ENCODE measurements at places on chromosomes 1 and 21. TPM values are rescaled to one million over a fixed set of nuclear protein-coding genes. Genes with fewer than 3 reads are reported as not detected.

GRCh38 chr1:75528001-75528400 lies 82.9 kb downstream of the SLC44A5 start:
- DNase-seq: no peak

HTR6 gene
- total RNA-seq: 2.2 TPM

- no peak for DNase-seq
These were observed 122.6 kb downstream of the CAMTA1 start for GRCh38 chr1:6907676-6908434.

TAS1R3 gene
- 3.3 TPM for total RNA-seq

C21orf58 gene
- 2.0 TPM for total RNA-seq

- no peak for DNase-seq
These were observed 52.7 kb upstream of the PLA2G4A start for GRCh38 chr1:186775881-186776560.

OR2L8 gene
- total RNA-seq: 0.55 TPM

GRCh38 chr1:46717654-46718053 lies 1.3 kb downstream of the EFCAB14 start:
- DNase-seq: no peak

- DNase-seq: no peak
These were observed 139.9 kb downstream of the PROX1 start for GRCh38 chr1:214127705-214128104.

HEYL gene
- not detected for total RNA-seq

GRCh38 chr21:29436650-29437049 lies 137.9 kb downstream of the BACH1 start:
- no peak for DNase-seq

- no peak for DNase-seq
These were observed 177.3 kb downstream of the CACNA1E start for GRCh38 chr1:181660621-181661020.

VHLL gene
- not detected for total RNA-seq

DNA sequence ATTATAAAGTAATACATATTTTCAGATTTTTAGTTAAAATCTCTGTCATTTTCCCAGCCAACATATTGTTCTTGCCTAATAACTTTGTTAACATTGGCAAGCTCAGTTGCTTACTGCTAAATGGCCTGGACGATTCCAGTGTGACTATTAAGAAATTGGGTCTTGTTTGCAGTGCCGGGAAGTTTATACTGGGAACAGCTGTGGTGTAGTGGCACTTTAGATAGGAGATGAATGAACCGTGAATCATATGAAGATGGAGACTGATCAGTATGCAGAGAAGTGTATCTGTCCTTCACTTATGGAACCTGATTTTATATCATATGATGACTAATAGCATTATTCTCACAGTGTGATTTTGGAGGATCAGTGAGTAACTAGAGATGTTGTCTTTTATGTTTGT lies 3.3 kb downstream of the CHRM3 start:
- no peak for DNase-seq

- no peak for DNase-seq
These were observed 58.5 kb upstream of the LRRC8D start for GRCh38 chr1:89762386-89762778.

DNA sequence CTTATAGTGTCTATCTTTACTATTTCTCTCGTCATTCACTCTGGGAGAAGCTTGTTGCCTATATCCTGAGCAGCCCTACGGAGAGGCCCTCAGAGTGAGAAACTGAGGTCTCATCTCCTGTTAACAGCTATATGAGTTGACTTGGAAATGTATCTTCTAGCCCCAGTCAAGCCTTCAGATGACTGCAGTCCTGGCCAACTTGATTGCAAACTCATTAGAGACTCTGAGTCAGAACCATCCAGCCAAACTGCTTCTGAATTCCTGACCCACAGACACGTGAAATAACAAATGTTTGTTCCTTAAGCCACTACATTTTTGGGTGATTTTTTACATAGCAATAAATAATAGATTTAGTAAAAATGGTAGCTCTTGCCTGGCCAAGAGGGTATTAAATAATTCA lies 3.9 kb upstream of the ZBED6 start:
- no peak for DNase-seq

GRCh38 chr1:10046356-10047085 lies 13.8 kb downstream of the UBE4B start:
- no peak for DNase-seq

- no peak for DNase-seq
These were observed 47.6 kb upstream of the RGS1 start for GRCh38 chr1:192527950-192528349.

DNA sequence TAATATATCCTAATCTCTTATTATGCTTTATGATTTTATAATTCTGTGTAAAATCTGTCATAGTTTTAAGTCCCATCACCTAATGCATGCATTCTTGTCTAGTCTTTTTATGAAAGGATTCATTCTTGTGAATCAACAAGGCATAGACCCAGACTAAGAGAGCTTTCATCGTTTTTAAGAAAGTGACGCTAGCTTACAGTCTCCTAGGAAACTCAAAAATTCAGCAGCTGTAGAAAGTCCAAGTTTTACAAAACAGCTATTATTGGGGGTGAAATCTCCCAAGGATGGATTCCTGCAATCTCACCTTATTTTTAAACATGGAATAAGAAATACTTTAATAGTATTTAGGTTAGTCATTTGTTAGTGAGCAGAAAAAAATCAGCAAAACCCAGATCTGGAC lies 104.7 kb downstream of the NCAM2 start:
- DNase-seq: no peak

GRCh38 chr1:51976846-51977602 lies 13.5 kb downstream of the RAB3B start:
- no peak for DNase-seq

- DNase-seq: no peak
These were observed 232.1 kb upstream of the KAZN start for GRCh38 chr1:14366091-14367018.

- no peak for DNase-seq
These were observed 127.2 kb downstream of the IGSF21 start for GRCh38 chr1:18234790-18235242.

GRCh38 chr1:180521474-180522212 lies 19.3 kb upstream of the ACBD6 start:
- DNase-seq: no peak

- DNase-seq: no peak
These were observed 174.2 kb downstream of the TNR start for GRCh38 chr1:175569117-175569743.

DNA sequence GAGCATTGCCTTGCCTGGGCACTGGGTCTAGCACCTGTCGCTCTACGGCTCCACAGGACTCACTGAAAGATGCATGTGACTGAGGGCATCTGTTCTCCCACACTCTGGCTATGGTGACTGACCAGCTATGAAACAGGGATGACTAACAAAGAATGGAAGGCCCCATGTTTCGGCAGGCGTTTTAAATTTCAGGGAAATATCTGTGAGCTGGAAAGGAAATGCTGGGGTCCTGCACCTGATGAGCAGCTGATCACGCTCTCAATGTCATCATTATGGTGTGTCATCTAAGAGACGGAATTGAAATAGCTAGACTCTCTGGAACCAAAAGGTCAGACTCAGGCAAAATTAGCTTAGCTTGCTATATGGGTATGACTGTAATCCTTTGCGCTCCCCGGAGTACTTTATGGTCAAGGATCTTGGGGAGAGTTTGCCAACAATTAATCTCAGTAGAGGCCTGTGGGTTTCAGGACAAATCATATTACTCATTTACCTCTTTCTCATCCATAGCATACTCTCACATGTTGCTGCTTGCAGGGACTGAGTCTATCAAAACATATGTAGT lies 24.5 kb upstream of the PALMD start:
- no peak for DNase-seq

- DNase-seq: no peak
These were observed 5.1 kb upstream of the CAPN8 start for GRCh38 chr1:223670458-223671159.

DNA sequence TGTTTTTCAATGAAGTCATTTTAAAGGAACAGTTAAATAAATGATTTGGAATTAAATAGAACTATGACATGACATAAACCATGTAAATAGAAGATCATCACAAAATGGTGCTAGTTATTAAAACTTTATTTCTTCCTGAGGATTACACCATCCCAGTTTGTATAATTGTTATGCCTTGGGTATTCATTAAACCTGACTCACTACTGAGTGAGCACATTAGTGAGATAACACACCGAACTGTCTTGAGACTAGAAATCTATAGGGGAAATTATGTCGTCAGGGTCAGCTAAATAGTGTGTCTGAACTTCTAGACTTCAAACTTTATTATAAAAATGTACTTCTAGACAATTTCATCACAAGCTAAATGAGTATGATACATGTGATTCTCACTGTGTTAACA lies 189.4 kb downstream of the NCAM2 start:
- DNase-seq: no peak

OR2L13 gene
- total RNA-seq: not detected

DNA sequence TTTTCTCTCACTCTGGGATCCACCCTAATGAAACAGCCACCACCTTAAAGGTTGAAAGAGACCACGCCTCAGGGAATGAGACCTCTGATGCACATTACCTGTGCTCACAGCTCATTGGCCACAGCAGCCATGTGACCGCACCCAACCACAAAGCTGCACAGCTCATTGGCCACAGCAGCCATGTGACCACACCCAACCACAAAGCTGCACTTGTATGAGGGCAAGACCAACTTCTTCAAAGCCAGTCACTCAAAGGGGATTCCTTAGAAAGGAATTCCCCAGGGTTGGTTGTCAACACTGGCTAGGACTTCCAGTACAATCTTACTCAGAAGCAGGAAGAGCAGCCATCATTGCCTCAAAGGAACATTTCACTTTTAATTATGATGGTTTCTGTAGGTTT lies 43.6 kb upstream of the PDE9A start:
- DNase-seq: peak; percentile 75

DNA sequence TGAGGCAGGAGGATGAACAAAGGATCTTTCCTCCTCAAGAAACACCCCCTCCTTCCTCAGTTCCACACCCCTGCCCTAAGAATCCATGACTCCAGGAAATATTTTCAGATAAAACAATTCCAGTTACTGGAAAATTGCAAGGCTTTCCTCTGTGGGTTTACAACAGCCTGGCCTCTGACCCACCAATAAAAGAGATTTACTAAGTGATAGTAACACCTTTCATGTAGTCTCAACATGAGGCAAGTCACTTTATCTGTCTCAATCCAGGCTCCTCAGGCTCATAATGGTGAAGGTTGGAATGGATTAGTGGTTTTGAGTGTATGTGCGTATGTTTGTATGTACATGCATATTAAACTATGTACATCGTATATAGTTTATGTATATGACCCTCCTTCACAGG lies 71.4 kb upstream of the PPP2R5A start:
- no peak for DNase-seq

- DNase-seq: no peak
These were observed 1.7 kb upstream of the HLX start for GRCh38 chr1:220877377-220878095.

PLA2G2F gene
- total RNA-seq: not detected

GRCh38 chr1:226569879-226570547 lies 21.4 kb downstream of the STUM start:
- DNase-seq: no peak

All from CD4-positive, alpha-beta T cell (primary cell).